ENCODE measurements at places on chromosomes 16 and 17. TPM values are rescaled to one million over a fixed set of nuclear protein-coding genes. Genes with fewer than 3 reads are reported as not detected.

GRCh38 chr16:14658063-14658462, 25.3 kb downstream of the BFAR start:
- no peak for DNase-seq

DNA sequence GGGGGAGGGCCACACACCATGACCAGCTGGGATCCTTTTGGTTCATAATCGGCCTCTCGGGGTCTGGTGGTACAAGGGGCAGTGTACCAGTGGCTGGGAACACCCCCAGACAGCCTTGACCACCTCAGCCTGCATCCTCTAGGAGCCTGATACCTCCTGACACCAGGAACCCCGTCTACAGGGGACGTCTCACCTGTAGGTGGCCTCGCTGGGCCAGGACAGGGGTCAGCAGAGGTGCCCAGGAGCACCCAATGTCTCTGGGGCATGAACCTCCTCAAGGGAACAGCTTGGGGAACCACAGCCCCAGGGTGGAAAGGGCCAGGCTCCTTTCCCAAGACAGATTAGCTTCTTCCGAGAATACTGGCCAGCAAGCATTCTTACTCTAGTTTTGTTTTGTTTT, 2.5 kb upstream of the METRNL start:
- DNase-seq: no peak

GRCh38 chr16:74738816-74739215, 35.8 kb downstream of the FA2H start:
- DNase-seq: no peak

DNA sequence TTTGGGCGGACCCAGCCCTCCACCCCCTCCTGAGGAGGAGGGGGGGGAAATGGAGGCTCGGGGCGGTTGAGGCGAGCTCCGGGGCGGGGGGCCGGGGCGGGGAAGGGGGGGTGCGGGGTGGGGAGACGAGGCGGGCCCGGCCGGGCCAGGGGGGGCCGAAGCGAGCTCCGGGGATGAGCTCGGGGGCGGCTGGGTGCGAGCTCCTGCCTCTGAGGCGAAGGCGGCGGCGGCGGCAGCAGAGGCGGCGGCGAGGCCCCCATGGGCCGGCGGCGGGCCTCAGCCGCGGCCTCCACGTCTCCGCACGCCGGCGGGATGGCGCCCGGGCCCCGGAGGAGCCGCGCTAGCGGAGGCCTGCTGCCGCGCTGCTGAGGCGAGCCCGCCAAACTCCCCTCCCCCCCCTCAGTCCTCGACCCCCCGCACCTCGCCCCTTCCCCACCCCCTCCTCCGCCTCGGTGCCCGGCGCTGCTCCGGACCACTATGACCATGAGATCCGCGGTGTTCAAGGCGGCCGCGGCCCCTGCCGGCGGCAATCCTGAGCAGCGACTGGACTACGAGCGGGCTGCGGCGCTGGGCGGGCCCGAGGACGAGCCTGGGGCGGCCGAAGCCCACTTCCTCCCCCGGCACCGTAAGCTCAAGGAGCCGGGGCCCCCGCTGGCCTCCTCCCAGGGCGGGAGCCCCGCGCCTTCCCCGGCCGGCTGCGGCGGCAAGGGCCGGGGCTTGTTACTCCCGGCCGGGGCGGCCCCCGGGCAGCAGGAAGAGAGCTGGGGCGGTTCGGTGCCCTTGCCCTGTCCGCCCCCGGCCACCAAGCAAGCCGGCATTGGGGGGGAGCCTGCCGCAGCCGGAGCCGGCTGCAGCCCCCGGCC, 596 bp downstream of the MSL1 start:
- DNase-seq: no peak

- DNase-seq: no peak
Observed at GRCh38 chr16:64656471-64656870, 465.4 kb downstream of the CDH11 start.

DNA sequence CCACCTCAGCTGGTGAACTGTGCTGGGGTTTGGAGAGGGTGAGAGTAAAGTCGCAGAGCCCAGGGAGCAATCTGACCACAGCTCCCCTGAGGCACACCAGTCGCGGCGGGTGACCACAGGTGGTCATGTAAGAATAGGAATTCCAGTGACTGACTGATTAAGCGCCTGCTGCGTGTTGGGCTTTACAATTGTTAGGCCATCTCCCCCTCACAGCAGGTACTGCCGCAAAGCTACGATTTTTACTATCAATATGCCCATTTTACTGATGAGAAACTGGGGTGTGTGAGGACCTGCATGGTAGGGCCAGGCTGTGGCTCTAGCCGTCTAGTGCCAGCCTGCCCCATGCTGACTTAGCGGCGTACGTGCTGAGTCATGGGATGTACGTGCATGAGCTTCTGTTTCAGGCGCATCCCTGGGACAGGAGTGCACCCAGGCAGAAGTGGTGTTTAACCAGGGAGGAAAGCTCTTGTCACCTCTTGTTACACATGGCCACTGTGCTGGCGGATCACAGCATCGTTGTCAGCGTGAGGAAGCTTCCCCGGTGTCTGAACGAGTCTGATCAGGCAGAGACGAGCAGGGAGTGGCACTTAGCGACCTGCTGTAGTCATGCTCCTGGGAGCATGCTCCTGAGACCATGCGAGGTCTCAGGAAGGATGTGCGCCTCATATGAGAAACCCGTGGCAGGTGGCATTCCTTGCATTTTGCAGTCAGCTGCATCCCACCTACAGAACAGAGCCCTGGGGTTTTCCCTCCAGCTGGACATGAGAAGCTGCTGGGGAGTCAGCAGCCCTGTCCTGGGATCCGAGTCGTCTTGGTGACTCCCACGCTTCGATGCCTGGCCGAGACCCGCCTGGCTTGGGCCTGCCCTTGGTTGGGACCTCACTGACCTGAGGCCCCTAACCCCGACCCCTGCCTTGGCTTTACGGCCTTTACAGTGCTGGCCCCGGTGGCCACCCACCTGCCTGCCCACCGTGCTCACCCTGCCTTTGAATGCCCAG, 163.7 kb upstream of the CHMP6 start:
- no peak for DNase-seq

DNA sequence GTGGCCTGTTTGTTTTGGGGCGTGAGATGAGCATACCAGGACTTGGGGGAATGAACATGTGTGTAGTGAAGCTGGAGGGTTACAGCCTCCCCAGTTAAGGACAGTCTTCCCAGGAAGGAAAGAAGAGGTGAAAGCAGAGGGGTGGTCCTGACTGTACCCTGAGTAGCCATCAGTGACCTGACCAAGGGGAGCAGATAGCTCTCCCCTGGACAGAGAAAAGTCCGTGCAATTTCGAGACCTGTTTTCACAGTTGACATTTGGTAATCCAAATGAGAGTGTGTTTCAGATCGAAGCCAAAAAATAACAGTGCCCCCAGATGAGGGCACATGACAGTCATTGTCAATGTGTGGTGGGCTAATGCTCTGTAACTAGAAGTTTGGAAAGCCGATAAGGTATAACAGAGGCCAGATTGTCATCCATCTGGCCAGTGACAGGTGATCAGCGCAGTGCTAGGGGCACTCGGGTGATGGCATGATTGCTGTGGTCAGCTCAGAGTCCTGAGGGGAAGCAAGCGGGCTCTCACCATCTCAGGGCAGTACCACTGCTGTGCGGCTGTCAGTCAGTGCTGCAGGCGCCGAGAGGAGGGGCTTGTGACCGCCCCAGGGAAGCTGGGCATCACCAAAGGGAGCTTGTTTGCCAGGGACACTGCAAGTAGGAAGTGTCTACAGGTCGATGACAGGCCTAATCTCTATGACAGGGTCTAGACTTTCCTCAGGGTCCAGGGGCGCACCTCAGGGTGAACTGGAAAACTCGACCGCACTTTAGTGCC, 1.1 kb upstream of the NME2 start:
- no peak for DNase-seq

DNA sequence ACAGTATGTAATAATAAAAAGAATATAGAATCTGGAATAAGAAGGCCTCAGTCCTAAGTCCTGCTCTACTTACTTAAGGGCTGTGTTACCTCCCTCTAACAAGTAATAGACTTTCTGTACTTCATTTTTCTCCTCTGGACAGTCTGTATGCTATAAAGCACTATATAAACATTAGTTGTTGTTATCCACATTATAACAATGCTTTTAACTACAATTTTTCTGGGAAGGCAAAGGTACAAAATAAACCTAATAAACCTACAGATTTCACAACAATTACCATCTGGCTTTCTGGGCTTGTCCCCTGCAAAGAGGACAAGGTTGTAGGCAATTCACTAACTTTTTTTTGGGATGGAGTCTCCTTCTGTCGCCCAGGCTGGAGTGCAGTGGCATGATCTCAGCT, 32.7 kb downstream of the RFFL start:
- DNase-seq: no peak

DNA sequence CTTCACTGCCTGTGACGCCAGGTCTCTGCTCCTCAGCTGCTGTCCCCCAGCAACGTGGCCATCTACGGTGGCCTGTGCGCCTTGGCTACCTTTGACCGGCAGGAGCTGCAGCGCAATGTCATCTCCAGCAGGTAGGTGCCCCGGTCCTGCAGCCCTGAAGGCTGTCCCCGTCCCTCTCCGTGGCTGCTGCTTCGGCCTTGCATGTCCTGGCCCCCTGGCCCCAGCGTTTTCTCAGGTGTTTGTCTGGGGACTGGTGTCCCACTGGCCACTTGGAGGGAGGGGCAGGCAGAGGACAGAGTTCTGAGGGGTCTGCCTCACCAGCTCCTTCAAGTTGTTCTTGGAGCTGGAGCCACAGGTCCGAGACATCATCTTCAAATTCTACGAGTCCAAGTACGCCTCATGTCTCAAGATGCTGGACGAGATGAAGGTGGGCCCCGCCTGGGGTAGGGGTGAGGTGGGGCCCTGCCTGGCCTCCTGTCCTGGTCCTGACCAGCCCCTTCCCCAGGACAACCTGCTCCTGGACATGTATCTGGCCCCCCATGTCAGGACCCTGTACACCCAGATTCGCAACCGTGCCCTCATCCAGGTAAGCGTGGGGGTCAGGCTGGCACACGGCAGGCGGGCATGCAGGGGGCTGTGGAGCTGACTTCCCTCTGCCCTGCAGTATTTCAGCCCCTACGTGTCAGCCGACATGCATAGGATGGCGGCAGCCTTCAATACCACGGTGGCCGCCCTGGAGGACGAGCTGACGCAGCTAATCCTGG, 4.4 kb downstream of the GPS1 start:
- no peak for DNase-seq

DNA sequence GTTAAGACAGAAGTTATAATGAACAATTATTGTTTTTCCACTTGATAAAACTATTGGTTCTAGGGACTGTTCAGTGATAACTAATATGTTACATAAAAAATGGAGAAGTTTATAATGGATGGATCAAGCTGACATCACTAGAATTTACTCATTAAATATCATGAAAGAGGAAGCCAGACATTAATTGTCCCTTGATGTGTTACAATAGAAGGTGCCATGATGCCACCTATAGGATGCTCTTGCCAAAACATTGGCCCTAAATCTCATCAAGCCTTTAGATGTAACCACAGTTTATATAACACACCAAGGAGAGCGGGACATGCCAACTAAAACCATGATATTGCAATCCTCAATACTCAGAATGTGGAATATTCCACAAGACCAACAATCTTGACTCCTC, 147.9 kb upstream of the MON1B start:
- no peak for DNase-seq

GRCh38 chr17:40316571-40317344, 7.8 kb downstream of the RARA start:
- peak; percentile 88 for DNase-seq

DNA sequence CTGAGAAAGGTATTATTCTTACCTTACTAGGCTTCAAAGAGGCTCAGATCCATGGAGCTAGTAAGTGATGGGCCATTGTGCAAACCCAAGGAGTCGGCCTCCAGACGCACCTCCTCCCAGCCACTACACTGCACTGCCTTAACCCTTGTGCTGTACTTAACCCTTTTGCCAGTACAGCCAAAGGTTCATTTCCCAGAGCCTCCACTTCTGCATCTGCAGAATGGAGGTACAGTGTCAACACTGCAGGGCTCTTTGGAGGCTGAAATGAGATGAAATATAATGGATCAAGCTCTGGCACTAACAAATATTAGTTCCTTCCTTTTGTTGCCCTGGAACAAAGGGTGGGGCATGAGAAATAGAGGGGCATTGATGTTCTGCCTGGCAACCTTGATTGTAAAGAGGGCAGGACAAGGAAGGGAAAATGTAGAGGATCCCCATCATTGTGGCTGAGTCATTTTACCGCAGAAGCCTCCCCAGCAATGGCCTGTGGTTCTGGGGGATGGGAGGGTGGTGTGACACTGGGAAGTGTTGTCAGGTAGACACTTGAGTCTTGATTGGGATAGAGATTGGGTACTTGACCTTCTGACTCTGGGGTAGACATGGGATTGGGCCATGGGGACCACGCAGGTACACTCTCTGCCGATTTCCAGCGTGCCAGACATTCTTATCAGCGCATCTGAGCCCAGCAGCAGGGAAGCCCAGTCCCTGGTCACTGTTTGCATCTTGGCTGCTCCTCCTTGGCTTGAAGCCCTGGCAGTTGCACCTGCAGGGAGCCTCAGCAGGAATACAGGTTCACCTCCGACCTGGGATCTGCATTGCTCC, 84.0 kb downstream of the MSI2 start:
- DNase-seq: no peak

DNA sequence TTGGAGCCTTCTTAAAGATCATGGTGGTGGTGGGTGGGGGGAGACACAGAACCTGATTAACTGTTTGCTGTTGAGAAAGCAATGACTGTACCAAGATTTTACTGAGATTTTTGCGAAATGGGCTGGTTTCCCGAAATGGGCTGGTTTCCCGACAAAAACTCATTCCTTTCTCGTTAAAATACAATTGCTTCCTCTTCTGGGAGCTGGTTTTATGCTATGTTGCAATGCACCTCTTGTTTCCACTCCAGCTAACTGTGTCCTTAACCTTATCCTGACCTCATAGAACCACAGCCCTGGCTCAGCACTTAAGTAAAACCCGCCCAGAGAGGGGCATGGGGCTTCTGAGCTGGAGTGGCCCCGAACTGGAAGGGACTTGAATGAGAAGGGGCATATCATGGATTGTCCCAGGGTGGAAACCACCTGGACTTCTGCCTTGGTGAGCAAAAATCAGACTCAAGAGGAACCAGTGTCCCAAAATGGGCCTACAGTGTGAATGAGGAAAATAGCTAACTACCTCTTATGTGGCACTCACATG, 20.9 kb downstream of the FAM20A start:
- peak; percentile 63 for DNase-seq

DNA sequence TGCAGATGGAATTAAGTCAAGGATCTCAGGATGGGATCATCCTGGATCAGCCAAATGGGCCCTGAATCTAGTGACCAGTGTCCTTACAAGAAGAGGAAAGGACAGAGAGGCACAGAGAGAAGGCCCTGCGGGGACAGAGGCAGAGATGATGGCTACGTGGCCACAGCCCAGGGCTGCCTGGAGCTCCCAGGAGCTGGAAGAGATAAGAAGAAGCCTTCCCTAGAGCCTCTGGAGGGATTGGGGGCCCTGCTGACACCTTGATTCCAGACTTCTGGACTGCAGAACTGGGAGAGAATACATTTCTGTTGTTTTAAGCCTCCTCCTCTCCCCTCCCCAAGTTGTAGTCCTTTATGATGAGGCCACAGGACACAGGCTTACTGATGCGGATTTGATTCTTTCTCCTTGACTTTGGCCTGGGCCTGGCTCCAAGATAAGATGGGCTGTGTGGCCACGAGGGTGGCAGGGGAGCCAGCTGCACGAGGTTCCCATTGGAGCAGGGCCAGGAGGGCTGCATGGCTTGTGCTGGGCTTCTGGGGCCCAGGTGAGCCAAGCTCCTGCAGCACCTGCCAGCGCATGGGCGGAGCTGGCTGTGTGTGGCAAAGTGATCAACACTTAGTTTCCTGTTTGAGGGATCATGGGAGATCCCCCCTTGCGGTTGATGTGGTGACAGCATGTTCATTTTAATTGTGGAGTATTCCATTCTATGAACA, 146.1 kb downstream of the IRF8 start:
- DNase-seq: no peak

SLC16A11 gene
- 0.69 TPM for total RNA-seq

All from skin of body (tissue), 3 donors.